Stimulated activated CD4-positive, alpha-beta T cell treated with anti-CD3 and anti-CD28 coated beads, Interleukin-4, amount 100 ng/mL, for 1 hour (primary cell): ENCODE measurements at places on chromosomes 12 and 14.

GRCh38 chr12:2183556-2184541 is 131.1 kb downstream of the CACNA1C start:
- no peak for DNase-seq

DNA sequence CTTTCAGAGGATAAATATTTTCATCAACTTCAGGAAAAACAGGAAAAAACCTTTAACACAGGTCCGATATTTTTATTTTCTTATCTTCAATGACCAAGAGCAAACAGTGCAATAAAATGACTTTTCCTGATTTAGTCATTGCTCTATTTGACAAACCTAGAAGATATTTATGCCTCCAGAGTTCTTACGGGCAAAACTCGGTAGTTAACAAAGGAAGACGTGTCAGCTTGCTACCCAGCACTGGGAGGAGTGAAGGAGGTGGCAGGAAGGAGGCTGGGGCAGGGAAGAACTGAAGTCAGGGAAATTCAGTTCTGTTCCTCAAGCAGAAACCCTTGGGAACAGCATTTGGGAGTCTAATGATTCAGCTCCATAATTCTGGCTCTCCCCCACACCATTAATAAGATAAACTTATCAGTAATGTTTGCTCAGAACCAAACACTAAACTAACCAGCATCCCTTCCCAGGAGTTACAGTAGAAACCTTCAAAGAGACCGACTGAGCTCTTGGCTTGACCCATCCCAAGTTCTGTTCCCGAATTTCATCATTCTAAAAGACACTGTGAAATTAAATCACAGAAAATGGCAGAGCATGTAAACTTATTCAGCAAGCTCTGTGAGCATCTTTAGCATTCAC is 163.3 kb downstream of the APAF1 start:
- DNase-seq, result no peak

DNA sequence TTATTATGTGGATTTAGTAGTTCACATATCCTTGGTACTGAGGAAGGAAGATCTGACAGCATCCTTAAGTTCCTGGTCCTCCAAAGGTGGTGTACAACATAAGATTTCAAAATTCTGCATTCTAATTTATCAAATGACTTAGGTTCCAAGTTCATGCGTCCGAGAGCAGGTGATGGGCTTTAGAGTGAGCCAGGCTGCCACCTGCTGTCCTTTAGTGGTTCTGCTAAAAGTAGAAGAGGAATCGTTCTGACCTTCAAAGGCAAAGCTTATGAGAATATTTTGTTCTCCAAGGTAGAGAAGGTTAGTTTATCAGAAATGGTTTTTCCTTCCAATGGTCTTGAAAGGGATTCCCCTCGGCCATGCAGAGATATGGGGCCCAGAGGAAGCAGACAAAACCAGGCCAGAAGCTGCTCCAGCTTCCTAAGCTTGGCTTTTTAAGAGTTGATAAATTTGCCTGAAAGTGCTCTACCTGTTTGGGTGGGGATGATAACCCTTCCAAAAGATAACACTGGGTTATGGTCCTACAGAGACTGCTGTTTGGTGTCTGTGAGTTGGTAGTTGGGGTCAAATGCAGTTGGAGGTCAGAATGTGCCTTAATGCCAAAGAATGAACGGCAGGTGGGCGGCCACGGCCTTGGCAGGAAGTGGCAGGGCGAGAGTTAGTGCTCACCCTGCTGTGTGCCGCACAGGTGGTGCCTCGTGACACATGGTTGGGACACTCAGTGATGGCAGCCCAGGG is 29.1 kb upstream of the LRTM2 start:
- peak; percentile 62 for DNase-seq

- no peak for DNase-seq
Observed at GRCh38 chr12:40831916-40832315, 139.7 kb downstream of the CNTN1 start.

DNA sequence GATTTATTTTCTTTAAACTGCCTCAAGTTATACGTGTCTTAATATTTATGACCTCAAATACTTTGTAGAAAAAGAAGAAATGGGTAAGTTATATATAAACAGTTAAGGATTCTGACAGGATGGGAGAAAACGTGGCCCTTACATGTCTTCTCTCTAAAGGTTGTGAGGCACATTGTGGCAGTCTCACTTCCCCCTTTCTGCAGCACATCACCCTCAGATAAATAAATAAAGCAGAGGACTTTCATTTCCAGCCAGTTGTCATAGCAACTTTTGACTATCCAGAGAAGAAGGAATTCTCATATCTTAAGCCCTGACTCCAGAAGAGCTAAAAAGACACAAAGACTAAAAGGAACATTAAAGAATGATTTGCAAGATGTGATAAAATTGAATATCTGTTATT is 28.8 kb upstream of the CEP83 start:
- no peak for DNase-seq

DNA sequence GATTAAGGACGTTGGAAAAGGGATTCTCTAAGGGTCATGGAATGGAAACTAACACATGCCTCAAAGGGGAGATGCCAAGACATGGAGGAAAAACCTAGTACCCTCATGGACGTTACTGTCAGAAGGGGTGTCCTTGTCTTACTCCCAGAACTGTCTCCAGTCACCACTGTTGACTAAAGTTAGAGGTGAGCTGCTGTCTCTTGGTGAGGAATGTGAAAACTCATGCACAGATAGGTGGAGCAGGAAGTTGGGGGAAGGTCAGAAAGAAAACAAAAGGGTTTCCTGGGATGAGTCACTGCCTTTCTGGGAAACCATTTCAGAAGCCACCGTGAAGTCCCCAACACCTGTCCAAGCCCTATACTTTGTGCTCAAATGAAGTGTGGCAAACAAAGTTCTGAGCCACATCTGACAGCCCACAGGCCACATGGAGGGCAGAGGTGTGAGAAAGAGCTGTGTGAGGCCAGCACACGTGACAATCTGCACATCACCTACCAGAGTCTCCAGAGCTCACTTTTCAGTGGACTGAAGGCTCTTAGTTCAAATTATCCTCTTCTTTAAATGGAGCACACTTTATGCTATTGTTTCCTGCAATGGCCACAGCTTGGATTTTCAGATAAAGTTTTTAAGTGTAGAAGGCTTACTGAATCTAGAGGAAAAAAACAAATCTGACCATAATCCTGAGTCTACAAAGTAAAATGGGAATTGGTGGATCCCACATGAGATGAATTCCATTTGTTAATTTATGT is 92.9 kb upstream of the EGLN3 start:
- peak; percentile 39 for DNase-seq

- DNase-seq, result no peak
Observed at GRCh38 chr12:76060111-76060510, 24.4 kb downstream of the NAP1L1 start.

GRCh38 chr12:26767865-26768264 is 65.1 kb downstream of the ITPR2 start:
- no peak for DNase-seq

GRCh38 chr14:45251912-45252311 is 1.1 kb downstream of the MIS18BP1 start:
- DNase-seq, result no peak

DNA sequence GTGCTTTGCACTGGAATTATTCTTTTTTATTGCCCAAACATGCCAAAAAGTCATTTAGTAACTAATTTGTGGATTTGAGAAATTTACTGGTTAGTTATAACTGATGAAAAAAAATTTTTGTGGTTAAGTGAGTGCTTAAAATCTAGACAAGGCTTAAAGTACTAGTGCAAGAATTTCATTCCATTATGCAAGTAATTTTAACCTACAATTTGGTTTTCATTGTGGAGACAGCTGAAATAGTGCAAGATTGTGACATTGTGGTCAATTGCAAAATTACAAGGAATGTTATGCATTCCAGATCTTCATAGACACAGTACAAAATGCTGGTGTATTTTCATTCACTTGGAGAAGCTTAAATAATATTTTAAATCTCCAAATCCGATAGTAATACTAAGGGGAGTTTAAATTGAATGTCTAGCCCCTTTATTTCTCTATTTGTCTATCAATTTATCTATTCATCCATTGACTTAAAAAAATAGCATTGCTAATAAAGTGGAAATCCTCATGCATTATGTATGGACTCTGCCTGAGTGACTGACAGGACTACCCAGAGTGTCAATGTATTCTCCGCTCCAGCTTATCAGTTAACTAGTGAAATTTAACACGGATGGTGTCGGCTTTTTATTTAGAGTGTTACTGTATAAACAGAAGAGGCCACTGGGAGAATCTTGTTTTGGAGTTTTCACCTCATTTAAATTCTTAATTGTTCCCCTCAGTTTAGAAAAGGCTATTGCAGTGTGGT is 125.9 kb downstream of the ALX1 start:
- DNase-seq, result no peak

- DNase-seq, result no peak
Observed at GRCh38 chr12:112671564-112671963, 120.0 kb upstream of the RPH3A start.

GRCh38 chr12:22287101-22287500 is 47.4 kb downstream of the ST8SIA1 start:
- DNase-seq, result no peak

DNA sequence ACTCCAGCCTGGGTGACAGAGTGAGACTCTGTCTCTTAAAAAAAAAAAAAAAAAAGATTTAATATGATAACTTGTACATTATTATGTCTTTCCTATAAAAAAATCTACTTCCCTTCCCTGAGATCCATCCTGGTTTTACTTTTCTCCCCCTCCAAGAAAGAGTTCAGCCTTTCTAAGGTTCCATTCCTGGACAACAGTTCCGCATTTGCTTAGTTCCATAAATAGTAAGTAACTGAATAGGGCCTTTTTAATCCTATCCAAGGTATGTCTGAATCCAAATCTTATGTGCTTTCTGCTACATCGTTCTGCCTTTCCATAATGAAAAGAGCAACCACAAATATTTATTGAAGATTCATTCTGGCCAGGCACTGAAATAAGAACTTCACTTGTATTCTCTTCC is 187.8 kb downstream of the DACT1 start:
- DNase-seq, result no peak

- DNase-seq, result no peak
Observed at GRCh38 chr14:30620178-30620577, 1.9 kb upstream of the SCFD1 start.

- no peak for DNase-seq
Observed at GRCh38 chr12:57152639-57153038, 5.2 kb upstream of the LRP1-AS start.
